Cerebellar nuclear complex (tissue), 1 donor: ENCODE measurements at places on chromosomes 4 and X.

- no peak for DNase-seq
Observed at GRCh38 chr4:6963139-6963611, 53.5 kb downstream of the TBC1D14 start.

DNA sequence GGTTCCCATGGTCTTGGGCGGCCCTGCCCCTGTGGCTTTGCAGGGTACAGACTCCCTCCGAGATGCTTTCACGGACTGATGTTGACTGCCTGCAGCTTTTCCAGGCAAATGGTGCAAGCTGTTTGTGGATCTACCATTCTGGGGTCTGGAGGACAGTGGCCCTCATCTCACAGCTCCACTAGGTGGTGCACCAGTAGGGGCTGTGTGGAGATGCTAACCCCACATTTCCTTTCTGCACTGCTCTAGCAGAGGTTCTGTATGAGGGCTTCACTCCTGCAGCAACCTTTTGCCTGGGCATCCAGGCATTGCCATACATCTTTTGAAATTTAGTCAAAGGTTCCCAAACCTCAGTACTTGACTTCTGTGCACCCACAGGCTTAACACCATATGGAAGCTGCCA lies 176.1 kb downstream of the DCAF12L1 start:
- DNase-seq = no peak

DNA sequence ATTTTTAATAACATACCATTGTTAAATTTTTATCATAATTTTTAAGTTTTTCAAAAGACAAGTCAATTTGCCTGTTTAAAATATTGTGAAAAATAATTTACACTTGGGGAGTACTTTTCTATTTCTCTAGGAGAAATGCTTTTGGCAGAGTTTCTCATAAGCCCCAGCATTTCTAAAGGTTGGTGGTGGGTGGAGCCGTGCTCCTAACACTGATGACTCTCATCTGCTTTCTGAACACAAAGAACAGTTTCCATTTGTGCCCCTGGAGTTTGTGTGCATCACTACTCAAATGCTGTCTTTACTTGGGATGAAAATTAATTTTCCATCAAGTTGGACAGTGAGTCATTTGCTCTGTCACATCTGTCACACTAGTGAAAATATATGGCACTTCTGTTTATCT lies 57.6 kb downstream of the TNIP2 start:
- DNase-seq = no peak

DNA sequence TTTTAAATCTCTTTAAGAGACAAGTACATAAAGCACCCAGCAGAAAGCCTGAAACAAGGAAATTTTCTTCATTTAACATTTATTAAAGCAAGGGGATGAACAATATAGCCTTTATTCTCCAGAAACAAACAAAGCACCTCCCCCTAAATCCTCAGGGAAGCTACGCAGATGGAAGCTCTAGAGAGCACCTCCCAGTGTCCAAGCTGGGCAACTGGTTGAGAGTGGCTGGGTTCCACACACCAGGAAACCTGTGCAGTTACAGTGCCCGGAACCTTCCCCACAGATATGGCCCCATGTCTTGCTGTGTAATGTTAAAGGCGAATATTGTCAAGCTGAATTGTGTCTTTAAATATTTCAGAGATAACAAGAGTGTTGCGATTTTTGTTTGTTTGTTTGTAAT lies 8.9 kb upstream of the TRIML1 start:
- DNase-seq = no peak

- DNase-seq = no peak
Observed at GRCh38 chr4:77465271-77465670, 140.3 kb upstream of the CXCL13 start.
